ENCODE measurements at places on chromosomes 4 and X.

DNA sequence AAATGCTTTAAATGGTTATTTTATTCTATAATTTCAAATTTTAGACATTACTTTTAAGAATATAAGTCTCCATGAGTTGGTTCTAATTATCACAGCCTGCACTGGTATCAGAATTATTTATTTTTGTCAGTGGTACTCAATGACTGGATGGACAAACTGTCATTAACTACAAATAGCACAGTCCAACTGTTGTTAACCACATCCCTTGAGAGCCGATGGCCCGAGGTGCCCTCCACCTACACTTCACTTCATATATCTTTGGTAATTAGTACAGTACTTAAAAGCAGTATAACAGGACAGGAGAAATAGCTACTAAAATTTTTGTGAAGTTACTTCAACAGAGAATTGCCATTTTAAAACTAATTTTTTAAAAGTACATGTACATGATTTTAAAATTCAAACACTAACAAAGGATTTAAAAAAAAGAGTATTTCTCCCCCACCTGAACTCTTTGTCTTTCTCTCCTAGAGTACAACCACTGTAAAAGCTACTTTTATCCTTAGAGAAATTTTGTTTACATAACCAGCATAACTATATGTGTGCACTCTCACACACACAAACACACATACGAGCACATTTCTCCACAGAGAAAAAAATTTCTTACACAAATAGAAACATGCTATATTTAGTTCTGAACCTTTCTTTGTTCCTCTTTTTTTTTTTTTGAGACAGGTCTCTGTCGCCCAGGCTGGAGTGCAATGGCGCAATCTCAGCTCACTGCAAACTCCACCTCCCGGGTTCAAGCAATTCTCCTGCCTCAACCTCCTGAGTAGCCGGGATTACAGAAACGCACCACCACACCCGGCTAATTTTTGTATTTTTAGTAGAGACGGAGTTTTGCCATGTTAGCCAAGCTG is 6.5 kb downstream of the TIFA start:
- H3K27me3 ChIP-seq = peaks cover 11% of the 10 kb centered on the region
- no peaks in the 10 kb centered on the region for H3K4me1 ChIP-seq
- no peak overlapping the region for H3K27ac ChIP-seq
- DNase-seq = no peak
- no peak overlapping the region for H3K4me3 ChIP-seq
- no peaks in the 10 kb centered on the region for H3K36me3 ChIP-seq

DNA sequence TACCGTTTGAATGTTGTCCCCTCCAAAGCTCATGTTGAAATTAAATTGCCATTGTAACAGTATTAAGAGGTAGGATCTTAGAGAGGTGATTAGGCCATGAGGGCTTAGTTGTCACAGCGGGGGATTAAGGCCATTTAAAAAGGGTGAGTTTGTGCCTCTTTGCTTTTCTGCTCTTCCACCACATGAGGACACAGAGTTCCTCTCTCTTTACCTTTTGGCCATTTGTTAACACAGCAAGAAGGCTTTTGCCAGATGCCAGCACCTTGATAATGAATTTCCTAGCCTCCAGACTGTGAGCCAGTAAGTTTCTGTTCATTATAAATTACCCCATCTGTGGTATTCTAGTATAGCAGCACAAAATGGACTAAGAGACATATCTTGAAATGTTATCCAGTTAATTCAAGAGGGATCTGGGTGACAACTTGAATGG is 7.8 kb upstream of the HERC3 start:
- H3K27ac ChIP-seq = no peak overlapping the region
- no peak overlapping the region for H3K4me3 ChIP-seq
- no peaks in the 10 kb centered on the region for H3K4me1 ChIP-seq

DNA sequence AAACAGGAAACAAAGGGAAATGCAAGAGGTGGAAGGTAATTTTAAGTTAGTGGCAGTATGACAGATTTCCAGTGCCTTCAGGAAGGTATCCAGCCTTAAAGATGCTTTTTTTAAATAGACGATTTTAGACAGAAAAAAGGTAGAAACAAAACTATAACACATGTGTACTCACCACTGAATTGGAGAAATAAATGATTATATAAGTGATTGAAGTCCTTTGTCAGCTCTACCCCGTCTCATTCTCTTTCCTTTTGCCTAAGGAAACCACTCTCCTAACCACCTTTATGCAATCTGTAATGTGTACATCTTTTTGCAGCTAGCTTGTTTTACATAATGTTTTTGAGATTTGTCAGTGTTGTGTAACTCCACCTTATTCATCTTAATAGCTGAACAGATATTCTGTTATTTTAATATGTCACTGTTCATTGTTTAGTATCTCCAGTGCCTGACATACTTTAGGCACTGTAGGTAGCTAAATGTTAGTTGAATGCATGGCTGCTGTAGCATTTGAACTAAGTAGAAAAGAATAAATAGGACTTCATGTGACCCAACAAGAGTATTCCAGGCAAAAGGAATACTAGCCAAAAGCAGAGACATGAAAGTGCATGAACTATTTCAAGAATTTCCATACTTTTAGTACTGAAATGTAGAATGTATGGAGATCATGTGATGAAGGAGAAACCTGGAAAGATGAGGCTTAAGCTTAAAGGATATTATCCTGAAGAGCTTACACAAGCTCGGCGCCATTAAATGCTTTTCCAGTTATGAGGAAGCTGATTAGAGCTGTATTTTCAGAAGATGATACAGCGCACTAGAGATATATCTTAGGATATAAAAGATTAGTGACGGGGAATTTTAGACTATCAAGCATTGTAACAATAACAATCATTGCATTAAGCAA is 865 bp downstream of the FAM200B start:
- peak overlapping the region; percentile 76 for H3K4me3 ChIP-seq
- H3K27ac ChIP-seq = peak overlapping the region; percentile 98
- no peaks in the 10 kb centered on the region for H3K36me3 ChIP-seq
- H3K4me1 ChIP-seq = peaks cover 45% of the 10 kb centered on the region

- DNase-seq = no peak
- no peak overlapping the region for H3K27ac ChIP-seq
- no peaks in the 10 kb centered on the region for H3K4me1 ChIP-seq
- no peaks in the 10 kb centered on the region for H3K27me3 ChIP-seq
- no peaks in the 10 kb centered on the region for H3K36me3 ChIP-seq
Measured at GRCh38 chr4:101813604-101814003, 23.1 kb downstream of the BANK1 start.

DNA sequence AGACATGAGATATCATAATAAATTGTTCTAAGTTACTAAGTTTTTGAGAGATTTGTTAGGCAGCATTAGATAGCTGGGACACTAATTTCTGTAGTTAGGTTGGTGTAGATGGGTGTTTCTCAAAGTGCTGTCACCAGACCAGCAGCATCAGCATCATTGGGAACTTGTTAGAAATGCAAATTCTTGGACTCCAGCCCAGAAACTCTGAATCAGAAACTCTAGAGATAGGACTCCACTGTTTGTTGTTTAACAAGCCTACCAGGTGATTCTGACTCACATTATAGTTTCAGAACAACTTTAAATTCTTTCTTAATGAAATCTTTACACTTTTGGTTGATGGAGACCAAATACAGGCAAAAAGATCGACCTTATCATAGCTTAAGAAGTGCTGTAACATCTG is 173.7 kb downstream of the PABPC4L start:
- DNase-seq = no peak
- H3K27ac ChIP-seq = no peak overlapping the region
- no peak overlapping the region for H3K4me3 ChIP-seq
- H3K4me1 ChIP-seq = no peaks in the 10 kb centered on the region

- H3K4me3 ChIP-seq = peak within 1 kb of the TSS; percentile 82
- H3K27ac ChIP-seq = peak within 1 kb of the TSS; percentile 85
Measured at GRCh38 chr4:169757575-169758184, at the start of gene HPF1. Gene HPF1, minus strand, starts transcription at chr4:169757944. Its CDS starts 67 bp downstream, at chr4:169757877.

- H3K4me3 ChIP-seq = no peak overlapping the region
- no peaks in the 10 kb centered on the region for H3K4me1 ChIP-seq
- H3K36me3 ChIP-seq = peaks cover 4% of the 10 kb centered on the region
Measured at GRCh38 chr4:39349326-39349725, 16.8 kb downstream of the RFC1 start.
